Psoas muscle (tissue), 8 donors: ENCODE measurements at places on chromosomes 12 and 14. TPM values are rescaled to one million over a fixed set of nuclear protein-coding genes. Genes with fewer than 3 reads are reported as not detected.

Gene BEGAIN
- polyA plus RNA-seq = 0.08 TPM

Gene INHBE
- polyA plus RNA-seq = 1.4 TPM

- DNase-seq = no peak
Measured at GRCh38 chr12:115910057-115910456, 367.4 kb downstream of the MED13L start.

DNA sequence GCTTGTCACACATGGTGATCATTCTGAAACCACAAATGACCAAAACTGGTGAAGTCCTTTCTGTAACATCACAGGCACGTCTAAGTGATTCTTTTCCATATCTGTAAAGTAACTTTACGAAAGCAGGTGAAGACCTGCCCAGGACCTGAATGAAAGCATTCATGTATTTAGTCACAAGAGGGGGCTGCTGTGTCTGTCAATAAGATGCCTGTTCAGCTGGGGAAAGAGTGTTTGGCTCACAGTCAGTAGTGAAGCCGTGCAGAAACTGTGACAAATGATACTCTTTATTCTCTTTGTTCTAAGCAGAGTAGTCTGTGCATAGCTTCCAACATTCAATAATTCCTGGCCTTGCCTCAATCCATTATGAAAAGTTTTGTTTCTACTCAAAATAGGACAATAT lies 373.5 kb upstream of the OR4E1 start:
- no peak for DNase-seq

DNA sequence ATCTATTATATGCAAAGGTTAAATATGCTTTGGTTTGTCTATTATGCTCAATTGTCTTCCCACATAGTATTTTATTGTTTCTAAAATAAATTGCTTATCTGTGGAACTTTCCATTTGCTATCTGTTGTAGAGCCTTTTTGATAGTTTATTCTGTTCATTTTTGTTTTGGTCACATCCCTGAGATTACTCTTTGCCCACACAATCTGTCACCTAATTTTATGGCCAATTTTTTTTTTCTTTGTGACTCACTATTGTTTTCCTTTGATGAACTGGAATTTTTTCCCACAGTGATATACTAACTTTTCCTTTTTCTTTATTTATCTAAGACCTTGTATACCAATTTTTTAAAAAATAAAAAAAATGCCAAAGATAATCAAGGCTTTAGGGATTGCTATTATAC lies 61.1 kb downstream of the RASSF9 start:
- DNase-seq = no peak

DNA sequence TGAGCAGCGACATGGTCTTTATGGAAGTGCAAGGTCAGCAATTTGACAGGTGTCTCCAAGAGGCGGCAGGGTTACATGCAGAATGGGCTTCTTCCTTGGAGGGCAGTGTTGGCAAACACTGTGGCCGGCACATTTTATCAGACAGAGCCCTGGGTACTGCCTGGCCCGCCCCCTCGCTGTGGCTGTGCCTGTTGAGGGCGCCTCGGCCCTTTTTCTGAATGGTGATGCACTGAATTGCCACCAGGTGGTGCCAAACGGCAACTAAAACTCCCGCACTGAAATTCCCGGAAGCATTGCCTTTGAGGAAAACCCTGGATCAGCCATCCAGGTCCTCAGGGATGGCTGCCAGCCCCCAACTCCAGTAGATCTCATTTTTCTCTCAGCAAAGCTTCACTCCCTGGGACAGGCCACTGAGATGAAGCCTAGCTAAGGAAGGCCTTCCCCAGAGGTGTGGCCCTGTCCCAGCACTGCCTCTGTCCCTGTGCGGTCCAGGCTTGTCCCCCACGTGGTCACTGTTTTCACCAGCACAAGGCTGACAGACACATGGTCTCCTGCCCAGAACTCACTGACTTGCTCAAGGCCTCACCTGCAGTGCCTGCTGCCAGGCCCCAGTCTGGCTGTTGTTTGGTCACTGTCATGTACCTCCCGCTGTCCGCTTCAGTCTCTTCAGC lies 73.6 kb downstream of the TESC start:
- peak; percentile 59 for DNase-seq
